ENCODE measurements at places on chromosomes 11 and 22.
A peak's percentile ranks its signal among the peaks of the same experiment; 100 is the strongest.

DNA sequence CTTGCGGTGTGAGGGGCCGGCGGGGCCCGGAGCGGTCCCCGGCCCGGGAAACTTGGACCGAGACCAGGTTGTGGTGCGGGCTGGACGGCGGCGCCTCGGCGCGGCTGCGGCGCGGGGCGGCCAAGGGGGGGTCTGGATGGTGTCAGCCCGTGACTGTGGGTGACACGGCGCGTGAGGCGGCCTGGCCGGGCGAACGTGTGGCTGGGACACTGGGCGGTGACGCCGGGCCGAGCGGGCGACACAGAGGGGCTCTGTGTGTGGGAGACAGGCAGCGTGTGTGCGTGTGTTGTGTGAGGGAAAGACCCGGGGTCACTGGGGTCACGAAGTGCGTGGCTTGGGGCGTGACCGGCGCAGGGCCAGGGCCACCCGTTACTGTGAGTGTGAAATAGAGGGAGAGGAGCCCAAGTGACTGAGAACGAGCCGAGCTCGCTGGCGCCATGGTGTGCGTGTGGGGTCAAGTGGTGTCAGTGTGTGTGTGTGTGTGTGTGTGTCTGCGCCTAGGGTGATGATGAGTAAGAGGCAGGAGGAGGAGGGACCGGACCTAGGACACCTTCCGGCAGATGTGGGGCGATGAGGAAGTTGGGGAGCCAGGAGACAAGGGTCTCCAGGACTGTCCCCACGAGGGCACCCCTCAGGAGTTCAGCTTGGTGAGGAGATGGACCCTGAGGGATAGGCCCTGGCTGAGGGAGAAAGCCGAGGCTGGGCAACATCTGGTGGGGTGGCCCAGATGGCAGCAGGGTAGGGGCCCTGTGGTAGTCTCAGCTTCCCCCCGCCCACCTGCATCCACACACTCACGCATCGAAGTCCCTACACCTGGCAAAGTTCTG lies 817 bp downstream of the RELT start:
- DNase-seq: peak; percentile 47

DNA sequence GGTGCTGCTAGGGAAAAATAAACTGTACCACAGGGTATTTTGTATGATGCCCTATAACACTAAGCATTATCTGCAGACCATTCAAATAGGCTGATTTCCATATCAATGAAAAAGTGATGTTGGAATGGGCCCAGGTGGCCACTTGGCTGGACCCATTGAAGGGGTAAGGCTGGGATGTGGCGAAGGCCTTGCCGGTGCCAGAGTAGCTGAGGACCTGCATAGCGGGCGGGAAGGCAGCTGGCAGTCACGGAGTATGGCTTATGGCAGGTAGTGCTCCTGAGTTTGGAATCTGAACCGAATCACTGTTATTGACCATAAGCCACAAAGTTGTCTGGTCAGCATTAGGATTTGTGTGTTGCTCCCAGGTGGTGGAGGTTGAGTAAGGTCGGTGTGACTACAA lies 131.0 kb downstream of the MICAL2 start:
- DNase-seq: no peak

GRCh38 chr11:47981667-47982404 lies 1.5 kb downstream of the PTPRJ start:
- no peak for DNase-seq

DNA sequence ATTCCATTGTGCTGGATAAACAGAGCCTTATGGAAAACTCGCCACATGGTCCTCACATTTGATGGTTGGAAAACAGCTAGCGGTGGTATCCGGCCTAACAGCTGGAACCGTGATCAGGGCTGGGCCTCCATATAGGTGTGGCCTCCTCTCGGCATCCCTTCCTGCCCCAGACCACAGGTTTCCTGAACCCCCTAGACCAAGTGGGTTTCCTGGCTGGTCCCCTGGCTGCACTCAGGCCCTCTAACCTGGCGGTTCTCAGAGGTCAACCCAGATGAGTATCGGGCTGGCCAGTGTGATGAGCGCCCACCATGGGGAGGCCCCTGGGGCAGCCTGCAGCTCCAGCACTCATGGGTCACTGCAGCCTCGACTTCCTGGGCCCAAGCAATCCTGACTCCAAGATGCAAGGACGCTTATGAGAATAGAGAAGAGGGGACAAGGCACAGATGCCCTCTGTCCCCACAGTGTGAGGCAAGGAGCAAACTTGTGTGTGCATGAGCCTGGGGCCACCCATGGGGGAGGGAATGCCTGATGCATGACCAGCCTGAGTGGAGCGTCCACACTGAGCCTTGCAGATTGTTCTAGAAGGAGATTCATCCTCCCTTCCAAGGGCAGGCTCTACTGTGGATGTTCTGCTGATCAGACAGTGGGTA lies 53.4 kb upstream of the WNT7B start:
- DNase-seq: no peak

- DNase-seq: no peak
These were observed 12.5 kb downstream of the USP35 start for GRCh38 chr11:78201096-78201818.

DNA sequence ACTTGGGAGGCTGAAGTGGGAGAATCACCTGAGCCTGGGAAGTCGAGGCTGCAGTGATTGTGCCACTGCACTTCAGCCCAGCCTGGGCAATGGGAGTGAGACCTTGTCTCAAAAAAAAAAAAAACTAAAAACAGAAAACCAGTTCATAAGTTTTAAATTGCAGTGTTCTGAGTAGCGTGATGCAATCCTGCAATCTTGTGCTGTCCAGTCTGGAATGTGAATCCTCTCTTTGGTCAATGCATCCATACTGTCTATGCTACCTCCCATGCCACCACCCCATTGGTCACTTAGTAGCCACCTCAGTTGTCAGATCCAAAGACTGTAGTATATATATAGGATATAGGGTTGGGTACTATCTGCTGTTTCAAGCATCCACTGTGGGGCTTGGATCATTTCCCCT lies 11.1 kb downstream of the YAP1 start:
- no peak for DNase-seq

DNA sequence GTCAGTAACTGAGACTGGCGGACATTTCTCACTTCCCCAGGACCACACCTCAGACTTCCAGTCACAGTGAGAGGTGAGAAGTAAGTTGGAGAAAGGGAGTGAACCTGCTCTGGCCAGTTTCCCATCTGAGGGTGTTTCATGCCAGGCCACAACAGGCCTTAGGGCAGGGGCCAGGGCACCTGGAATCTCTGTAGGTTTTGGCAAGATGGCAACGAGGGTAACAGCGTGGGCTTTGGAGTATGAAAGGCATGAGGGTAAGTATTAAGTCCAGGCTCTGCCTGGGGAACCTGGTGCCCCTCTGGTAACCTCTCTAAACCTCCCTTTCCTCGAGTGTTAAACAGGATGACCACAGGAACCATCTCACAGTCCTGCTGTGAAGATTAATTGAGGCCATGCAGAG lies 28.5 kb upstream of the ABCC8 start:
- no peak for DNase-seq

GRCh38 chr22:49668402-49668801 lies 159.3 kb downstream of the BRD1 start:
- DNase-seq: no peak

GRCh38 chr22:44108076-44108475 lies 72.6 kb upstream of the PARVG start:
- no peak for DNase-seq

DNA sequence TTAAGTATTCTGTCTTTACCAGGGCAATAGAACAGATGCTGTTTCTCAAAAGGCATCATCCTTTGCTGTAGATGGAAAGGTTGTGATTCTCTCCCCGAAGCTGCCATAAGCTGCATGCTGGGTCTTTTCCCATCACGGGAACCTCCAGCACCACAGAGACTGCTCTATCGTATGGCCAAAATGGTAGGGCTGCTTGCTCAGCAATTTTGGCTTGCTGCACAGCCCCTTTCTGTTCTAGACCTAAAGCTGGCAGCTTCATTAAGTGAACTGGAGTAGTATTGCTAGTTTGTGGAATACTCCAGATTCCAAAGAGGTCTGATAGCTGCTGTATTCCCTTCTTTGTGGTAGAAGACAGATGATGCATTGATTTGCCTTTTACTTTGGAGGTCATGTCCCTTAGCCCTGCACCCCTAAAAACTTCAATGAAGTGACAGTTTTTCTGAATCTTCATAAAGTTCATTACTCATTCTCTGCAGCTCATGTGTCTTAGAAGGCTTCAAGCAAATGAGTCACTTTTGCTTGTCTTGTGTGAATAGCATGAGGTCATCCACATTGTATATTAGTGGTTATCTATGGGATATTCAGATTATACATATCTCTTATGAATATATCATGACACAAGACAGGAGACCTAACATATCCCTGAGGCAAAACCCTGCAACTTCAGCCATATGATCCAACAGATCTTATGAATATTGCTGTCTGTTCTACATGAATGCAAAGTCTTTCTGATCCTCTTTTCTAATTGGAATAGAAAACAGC lies 245.3 kb downstream of the FAM76B start:
- DNase-seq: peak; percentile 17

DNA sequence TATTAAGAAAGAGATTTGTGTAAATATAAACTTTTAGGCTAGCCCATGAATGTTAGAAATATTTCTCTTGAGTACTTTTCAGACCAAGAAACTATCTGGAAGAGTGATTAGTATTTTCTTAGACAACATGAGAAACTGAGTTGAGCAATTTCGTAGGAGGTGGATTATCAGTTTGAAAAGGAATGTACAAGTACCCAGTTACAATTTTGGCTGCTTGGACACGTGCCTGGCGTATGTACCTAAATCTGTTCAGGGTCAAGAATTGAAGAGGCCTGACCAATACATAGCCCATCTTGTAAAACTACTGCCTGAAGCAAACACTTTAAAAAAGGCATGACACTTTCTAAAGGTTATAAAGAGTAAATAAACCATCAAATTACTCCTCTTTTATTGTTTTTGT lies 71.1 kb downstream of the CCDC73 start:
- DNase-seq: no peak

DNA sequence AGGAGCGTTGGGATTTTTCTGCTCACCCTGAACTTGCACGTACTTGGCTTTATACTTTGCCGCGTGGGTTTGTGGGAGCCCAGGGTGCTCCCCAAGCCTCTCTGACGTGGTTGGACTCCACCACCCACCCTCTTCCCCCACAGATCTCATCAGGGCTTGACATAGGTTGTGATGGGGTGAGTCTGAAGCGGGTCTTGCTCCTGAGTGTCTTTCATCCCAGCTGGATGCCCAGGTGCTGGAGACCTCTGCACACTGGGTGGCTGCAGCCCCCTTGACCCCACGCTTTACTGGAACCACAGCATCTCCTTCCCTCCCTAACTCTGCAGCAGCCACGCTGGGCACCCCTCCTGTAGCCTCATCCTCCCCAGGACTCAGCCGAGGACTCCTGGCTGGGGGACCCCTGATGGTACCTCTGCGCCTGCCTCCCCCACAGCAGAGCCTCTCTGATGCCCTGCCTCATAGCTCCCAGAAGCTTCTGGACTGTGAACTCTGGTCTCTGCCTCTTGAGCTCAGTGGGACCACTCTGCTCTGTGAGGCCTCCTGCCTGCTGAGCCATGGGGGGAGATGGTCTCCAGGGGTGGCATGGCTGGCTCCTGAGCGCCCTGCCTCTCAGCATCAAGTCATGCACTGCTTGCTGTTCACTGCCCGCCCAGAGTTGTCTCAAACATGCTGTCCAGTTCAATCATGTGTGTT lies 45.2 kb downstream of the MYEOV start:
- no peak for DNase-seq

GRCh38 chr11:68694431-68695297 lies 10.3 kb downstream of the GAL start:
- no peak for DNase-seq

- DNase-seq: no peak
These were observed 44.6 kb upstream of the ZBED5 start for GRCh38 chr11:10902301-10903063.

- DNase-seq: no peak
These were observed 25.4 kb upstream of the CABP2 start for GRCh38 chr11:67548555-67549110.

GRCh38 chr22:43118024-43118849 lies 7.7 kb downstream of the BIK start:
- no peak for DNase-seq

- DNase-seq: no peak
These were observed 68.4 kb downstream of the TRAF6 start for GRCh38 chr11:36441610-36442208.

DNA sequence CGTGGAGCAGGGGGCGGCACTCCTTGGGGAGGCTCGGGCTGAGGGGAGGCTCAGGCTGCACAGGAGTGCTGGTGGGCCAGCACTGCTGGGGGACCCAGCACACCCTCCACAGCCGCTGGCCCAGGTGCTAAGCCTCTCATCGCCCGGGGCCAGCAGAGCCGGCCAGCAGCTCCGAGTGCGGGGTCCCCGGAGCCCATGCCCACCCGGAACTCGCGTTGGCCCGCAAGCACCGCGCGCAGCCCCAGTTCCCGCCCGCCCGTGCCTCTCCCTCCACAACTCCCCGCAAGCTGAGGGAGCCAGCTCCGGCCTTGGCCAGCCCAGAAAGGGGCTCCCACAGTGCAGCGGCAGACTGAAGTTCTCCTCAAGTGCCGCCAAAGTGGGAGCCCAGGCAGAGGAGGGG lies 2266.8 kb downstream of the LRRC4C start:
- no peak for DNase-seq

GRCh38 chr11:10076458-10077141 lies 217.4 kb downstream of the SBF2 start:
- DNase-seq: no peak

- no peak for DNase-seq
These were observed 44.9 kb upstream of the ARFGAP3 start for GRCh38 chr22:42901790-42902508.

GRCh38 chr22:48955351-48956311 lies 872.0 kb downstream of the BRD1 start:
- no peak for DNase-seq

DNA sequence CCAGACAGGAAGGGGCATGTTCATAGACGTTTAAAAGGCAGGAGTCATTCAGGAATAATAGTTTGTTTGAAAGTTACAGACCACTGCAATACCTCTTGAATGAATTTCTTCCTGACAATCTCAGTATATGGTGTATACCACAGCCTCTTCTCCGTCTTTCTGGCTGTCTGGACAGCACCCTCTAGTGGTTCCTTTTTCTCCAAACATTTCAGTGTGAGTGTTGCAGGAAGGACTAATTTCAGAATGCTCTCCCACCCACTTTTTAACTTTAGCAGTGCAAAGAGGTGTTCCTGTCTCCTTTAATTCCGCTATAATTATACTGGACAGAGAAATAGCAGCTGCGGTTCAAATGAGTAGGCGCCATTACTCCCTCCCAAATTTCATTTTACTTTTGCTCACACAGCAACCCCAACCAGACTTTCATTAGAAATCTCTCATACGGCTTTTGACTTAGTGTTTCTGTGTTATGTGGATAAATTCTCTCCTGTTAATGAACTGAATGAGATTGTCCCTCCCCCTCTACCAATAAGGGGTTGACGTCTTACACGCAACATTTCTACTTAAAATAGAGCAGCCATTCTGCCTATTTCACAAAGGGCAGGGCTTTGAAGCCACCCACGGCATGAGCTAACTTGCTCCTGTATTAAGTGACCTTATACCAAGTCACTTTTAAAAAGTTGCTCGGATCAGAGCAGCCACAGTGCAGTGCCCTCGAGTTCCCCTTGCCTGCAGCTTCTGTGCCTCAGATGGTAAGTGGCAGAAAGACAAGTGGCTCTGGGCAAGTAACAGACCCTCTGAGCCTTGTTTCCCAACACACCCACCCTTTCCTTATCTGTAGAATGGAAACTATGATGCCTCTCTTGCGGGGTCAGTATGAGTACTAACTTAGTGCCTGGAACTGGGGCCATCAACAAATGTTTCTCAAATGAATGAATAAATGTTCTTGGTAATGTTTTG lies 368.6 kb downstream of the OPCML start:
- DNase-seq: peak; percentile 17

All from AG04449 (cell line).